Stimulated activated CD4-positive, alpha-beta T cell treated with anti-CD3 and anti-CD28 coated beads, Interleukin-1b, Interleukin-23, amount 100 ng/mL, for 24 hours (primary cell): ENCODE measurements at places on chromosomes 11 and 22.

- DNase-seq, result no peak
Observed at GRCh38 chr22:46841522-46841921, 79.1 kb downstream of the TBC1D22A start.

GRCh38 chr11:1840780-1841480, 2.1 kb downstream of the TNNI2 start:
- no peak for DNase-seq

DNA sequence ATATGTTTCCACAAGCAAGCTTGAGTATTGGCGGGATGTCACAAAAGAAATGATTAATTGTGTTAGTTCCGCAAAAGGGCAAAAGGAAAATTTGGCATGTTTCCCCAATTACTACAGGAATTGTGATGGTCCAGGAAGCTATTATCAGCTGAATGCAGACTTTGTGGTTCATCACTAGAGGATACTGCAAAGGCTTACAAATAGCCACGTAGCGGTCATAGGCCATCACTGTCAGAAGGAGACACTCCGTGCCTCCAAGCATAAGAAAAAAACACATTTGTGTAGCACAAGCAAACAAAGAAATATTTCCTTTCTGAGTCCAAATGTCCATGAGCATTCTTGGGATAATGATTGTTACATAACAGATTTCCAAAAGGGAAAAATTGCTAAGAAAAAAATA, 1.8 kb downstream of the OR10AG1 start:
- no peak for DNase-seq

GRCh38 chr11:116826751-116827431, 2.8 kb upstream of the APOC3 start:
- DNase-seq, result no peak

- DNase-seq, result no peak
Observed at GRCh38 chr22:36816339-36816635, 548 bp downstream of the PVALB start.

DNA sequence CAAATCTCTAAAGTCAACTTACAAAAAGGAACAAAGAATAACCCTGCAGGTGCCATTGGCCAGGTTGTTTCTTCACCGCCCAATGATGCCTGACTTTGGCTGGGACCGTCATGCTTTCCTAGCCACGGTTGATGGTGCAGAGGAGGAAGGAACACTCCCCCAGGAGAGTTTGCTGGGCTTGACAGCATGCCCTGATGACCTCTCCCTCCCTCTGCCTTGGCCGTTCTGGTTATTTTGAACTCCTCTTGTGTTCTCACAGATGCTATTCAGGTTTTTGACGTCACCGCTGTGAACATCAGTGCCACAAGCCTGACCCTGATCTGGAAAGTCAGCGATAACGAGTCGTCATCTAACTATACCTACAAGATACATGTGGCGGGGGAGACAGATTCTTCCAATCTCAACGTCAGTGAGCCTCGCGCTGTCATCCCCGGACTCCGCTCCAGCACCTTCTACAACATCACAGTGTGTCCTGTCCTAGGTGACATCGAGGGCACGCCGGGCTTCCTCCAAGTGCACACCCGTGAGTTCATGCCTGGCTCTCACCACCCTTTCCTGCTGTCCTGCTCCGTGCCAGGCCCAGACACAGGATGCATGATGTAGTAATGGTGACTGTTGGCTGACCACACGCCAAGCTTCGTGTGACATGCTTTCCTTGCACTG, 89.0 kb upstream of the OR4B1 start:
- no peak for DNase-seq

GRCh38 chr11:2310786-2311352, 9.1 kb downstream of the TSPAN32 start:
- no peak for DNase-seq

GRCh38 chr11:106983261-106983660, 35.0 kb downstream of the GUCY1A2 start:
- DNase-seq, result no peak

DNA sequence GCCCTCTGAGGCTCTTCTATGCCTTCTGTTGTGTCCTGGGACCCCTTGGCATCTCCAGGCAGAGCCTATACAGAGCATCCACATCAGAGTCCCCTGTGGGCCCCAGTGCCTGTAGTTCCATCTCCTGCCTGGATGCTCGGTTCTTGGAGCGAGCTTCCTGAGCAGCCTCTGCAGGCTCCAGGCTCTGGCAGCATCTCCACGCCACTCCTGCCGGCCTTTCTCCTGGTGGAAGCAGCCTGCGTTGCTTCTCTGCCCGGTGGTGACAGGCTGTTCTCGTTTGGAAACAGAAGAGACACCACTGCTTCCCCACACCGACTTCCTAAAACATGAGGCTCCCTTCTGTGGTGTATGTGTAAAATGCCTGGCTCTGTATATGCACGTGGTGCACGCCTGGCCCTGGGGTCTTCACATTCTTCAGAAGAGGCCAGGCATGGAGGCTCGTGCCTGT, 52.8 kb downstream of the BCR start:
- DNase-seq, result no peak

- DNase-seq, result no peak
Observed at GRCh38 chr22:40421941-40422340, 51.5 kb downstream of the SGSM3 start.

- DNase-seq, result no peak
Observed at GRCh38 chr11:57339328-57339727, 1.2 kb downstream of the P2RX3 start.

DNA sequence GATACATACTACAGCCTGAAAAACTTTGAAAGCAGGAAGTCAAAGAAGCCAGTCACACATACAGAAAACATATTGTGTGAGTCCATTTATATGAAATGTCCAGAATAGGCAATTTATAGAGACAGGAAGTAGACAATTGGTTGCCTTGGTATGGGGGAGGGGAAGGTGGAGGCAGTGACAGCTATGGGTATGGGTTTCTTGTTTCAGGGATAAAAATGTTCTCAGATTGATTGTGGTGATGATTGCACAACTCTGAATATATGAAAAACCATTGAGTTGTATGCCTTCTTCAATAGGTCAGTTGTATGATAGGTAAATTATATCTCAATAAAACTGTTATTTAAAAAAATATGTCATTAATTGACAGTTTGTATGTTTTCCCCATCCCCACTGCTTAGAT, 137.6 kb downstream of the SNX19 start:
- no peak for DNase-seq

DNA sequence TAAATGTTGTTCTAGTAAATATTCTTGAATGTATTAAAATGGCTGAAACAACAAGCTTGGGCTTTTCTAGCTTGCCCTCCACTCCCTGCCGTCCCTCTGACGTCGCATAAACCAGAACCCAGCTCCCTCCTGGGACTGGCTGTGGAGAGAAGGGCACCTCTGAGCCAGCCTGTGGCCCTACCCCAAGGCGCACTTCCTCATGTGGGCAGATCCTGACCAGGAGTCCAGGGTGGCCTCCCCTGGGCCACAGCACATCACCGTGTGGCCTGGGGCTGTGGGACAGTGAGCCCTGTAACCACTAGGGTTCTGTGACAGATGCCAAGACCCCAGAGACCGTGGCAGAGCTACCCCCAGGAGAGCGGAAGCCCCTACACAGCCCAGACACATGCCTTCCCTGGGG, 10.2 kb upstream of the ADORA2A start:
- DNase-seq, result no peak

DNA sequence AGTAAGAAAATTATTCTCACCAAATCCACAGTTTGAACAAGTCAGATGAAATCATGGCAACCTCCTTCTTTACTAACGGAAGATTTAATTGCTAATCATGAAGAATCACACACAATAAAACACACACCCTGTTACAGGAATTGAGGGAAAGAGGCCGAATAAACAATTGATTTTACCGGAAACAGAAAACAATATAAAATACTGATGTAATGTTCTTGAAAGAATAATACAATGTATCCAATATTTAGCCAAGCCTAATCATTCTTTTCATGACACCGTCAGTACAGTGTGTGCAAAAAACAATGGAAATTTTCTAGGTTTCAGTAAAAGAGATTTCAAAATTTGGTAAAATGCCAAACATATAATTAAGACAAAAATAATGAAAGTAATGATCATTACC, 23.4 kb downstream of the ASRGL1 start:
- DNase-seq, result no peak

GRCh38 chr11:17280494-17281127, 4.1 kb downstream of the NUCB2 start:
- DNase-seq, result no peak

DNA sequence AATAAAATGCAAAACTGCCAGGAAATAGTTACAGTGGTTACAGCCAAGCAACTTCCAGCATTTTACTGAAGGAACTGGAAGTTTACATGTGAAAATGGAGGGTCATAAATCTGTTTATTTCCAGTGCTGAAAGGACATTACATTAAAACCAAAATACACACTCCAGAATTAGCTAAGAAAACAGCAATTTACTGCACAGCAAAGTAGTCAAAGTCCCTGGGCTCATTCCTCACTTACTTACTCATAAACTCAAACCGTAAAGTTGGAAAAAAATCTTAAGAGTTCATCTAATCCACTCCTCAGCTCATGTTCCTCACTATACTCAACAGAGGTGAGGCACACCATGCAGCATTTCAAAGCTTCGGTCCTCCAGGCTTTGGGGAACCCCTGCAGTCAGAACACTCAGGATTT, 17.4 kb downstream of the CTSC start:
- DNase-seq, result no peak
